ENCODE measurements at places on chromosomes 2 and 18. TPM values are rescaled to one million over a fixed set of nuclear protein-coding genes. Genes with fewer than 3 reads are reported as not detected.
A peak's percentile ranks its signal among the peaks of the same experiment; 100 is the strongest.

DNA sequence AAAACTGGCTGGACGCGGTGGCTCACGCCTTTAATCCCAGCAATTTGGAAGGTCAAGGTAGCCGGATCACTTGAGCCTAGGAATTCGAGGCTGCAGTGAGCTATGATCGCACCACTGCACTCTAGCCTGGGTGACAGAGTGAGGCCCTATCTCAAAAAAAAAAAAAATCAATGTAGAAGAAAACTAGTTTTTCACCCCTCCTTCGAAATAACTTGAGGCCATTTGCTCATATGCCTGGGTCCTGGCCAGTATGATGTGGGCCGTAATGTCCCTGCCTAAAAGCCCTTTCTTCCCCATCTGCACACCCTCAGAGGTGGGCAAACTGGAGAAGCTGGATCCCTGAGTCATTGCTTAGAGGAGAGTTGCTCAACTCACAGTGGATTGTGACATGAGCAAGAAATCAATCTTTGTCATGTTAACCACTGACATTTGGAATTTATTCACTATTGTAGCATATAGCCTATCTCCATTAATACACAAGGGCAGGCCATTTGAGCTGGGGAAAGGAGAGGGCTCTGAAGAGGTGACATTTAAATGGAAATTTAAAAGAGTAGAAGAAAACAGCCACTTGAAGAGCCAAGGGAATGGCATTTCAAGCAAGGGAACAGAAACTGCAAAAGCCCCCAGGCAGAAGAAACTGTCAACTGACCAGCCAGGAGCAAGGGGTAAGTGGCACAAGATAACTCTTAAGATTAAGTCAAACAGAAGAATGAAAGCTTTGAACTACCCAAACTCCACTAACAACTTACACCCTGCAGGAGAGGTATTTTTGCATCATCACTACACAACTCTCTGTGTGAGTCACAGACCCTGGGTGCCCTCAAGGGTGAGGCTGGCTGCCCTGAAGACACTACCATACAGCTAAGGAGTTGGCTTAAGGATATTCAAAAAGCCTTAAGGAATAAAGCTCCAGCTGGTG, 7.6 kb upstream of the METTL21A start:
- peak; percentile 35 for DNase-seq

GRCh38 chr18:75624869-75625268, 197.4 kb upstream of the SMIM21 start:
- no peak for DNase-seq

DNA sequence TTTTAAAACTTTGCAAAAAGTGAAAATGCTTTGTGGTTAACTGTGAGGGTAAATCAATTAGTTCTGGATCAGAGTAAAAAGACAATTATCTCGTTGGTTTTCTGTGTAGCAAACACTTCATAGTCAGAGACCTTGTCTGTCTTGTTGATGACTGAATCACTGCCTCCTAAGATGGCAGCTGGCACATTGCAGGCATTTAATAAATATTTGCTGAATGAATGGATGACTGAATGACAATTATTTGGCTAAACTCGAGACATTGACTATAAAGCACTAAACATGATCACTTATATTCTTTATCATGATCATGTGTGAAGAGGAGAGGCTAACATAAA, 96.2 kb downstream of the MAIP1 start:
- no peak for DNase-seq

CHMP1B gene
- 47.1 TPM for total RNA-seq

DNA sequence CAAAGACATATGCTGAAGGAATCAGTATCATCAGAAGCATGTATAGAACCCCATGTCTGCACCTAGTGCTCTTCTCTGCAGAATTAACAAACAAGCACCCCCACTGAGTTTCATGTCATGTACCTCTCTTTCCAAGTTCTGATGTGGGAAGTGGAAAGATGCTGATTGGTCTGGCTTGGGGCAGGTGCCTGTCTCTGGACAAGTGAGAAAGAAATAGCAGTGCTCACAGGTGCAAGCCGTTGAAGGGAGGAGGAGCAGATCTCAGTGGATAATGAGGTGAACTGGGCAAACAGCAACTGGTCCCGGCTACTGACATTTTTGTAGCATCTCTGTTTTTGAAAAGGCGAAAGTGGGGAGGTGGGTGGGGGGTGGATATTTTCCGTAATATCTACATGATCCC, 17.5 kb upstream of the ACVR1 start:
- DNase-seq, result no peak

DNA sequence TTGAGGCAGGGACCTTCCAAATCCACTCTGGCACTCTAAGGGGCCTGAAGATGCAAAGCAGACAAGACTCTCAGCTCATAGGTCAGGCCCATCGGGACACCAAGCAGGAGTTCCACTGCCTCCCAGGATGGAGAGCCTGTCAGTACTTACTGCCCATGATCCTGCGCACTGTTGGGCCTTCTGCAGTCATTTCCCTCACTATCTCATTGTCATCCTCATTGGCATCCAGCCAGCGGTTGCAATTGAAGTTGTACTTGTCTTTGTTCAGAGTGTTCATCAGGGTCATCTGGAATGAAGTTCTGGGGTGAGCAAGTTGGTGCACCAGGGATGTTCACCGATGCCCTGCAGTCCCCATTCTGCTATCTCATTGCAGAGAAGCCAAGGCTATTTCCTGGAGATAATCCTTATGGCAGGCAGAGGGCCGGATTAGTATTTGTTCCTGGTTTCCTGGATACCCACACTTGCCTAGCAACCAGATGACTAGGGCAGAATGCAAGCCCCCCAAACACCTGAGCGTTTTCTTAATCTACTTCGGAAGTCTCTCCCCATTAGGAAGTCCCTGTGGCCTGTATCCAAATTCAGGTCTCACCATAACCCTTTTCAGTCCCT, 65.1 kb downstream of the LOXHD1 start:
- no peak for DNase-seq

- no peak for DNase-seq
Measured at GRCh38 chr2:113857464-113857863, 32.4 kb upstream of the ACTR3 start.

- no peak for DNase-seq
Measured at GRCh38 chr2:234425639-234426603, 71.0 kb downstream of the ARL4C start.

- DNase-seq, result no peak
Measured at GRCh38 chr2:44163777-44164176, 4.9 kb upstream of the PPM1B start.

TNFRSF11A gene
- 7.4 TPM for total RNA-seq

GPR35 gene
- total RNA-seq, result 180 TPM

HYCC2 gene
- 4.0 TPM for total RNA-seq

- DNase-seq, result no peak
Measured at GRCh38 chr18:63321291-63321690, 1.7 kb upstream of the BCL2 start.

GALNT3 gene
- total RNA-seq, result 39.6 TPM

DNA sequence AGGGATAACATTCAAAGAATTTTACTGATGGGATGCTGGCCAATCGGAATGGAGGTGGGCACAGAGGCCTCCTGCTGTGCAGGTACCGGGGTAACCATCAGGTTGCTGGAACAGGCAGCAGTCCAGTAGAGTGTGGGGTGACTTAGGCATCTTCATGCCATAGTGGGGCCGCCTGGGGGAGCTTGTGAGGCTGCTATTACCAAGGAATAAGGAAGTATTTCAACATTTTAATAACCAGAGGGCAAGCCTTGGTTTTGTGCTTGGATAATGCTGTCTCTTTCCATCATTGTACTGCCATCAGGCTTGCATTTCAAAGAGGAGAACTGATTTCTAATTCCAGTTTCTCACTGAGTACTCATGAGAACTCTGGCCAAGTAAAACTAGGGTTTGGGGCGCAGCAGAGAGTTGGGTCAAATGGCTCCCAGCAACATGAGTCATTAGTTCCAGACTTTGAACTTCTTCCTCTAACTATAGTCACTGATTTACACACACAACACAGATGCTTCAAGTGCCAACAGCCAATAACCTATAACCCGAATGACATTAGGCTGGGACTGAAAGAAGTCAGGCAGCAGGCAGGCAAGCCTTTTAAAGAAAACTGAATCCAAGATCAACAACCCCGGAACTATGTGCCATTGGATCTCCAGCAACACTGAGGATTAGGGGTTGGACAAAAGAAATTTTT, 56.1 kb upstream of the FHL2 start:
- DNase-seq, result peak; percentile 96

DNA sequence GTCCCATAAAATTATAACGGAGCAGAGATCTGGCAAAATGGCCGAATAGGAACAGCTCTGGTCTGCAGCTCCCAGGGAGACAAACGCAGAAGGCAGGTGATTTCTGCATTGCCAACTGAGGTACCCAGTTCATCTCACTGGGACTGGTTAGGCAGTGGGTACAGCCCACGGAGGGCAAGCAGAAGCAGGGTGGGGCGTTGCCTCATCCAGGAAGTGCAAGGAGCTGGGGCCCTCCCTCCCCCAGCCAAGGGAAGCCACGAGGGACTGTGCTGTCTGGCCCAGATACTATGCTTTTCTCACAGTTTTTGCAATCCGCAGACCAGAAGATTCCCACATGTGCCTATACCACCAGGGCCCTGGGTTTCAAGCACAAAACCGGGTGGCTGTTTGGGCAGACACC, 22.8 kb downstream of the ICA1L start:
- DNase-seq, result no peak

- no peak for DNase-seq
Measured at GRCh38 chr2:239827523-239827890, 197.6 kb downstream of the NDUFA10 start.
